ENCODE measurements at places on chromosomes 4 and X.

DNA sequence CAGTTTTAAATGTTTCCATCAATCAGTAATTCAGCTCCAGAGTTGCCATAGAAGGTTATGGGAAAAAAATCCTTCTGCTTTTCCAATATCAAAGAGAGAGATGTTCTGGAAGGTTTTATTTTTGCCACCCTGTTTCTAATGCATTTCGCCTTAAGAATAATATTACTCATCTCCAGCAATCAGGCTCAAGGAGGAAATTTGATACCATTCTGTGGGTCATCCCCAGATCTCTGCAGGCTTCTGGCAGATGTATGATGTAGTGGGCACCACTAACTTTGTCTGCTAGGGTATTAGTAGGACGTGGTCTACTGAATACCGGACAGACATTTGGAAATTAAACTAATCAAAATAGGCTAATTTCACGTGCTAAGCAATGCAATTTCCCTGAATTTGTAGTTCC lies 645.4 kb upstream of the TENM3 start:
- DNase-seq: no peak

- DNase-seq: no peak
These were observed 41.2 kb downstream of the ATP10D start for GRCh38 chr4:47526281-47526680.

DNA sequence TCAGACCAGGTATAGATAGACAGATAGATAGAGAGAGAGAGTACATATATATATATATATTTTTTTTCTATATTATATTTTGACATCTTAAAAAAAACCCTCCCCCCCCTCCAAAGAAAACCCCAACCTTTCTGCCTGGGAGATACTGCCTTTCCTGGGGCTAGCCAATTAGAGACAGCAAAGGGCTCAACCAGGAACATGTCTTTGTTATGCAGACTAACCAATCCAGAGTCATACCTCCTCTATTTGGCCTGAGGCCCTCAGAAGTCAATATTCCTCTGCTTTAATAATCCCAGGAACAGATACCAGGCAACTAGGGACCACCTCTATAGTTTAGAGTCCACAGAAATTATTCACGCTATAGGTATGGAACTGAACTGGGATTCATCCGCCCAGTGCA lies 135.6 kb upstream of the MAD2L1 start:
- no peak for DNase-seq

- DNase-seq: no peak
These were observed 53.3 kb upstream of the SLC10A4 start for GRCh38 chr4:48429709-48430474.

DNA sequence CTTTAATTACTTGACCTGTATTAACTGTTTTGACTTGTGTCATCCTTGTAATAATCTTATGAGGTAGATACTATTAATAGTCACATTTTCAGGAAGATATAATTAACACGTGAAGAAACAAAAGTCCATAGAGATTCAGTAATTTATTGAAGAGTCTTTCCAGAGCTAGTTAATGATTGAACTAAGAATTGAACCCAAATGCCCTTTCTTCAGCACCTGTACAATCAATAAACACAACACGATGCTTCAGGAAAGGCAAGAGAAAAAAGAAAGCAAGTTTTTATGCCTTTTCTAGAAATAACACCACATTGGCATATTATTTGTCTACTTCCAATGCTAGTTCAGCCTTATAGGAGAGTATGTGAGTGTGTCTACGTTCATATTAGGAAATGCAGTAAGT lies 399.6 kb downstream of the NAF1 start:
- DNase-seq: no peak

DNA sequence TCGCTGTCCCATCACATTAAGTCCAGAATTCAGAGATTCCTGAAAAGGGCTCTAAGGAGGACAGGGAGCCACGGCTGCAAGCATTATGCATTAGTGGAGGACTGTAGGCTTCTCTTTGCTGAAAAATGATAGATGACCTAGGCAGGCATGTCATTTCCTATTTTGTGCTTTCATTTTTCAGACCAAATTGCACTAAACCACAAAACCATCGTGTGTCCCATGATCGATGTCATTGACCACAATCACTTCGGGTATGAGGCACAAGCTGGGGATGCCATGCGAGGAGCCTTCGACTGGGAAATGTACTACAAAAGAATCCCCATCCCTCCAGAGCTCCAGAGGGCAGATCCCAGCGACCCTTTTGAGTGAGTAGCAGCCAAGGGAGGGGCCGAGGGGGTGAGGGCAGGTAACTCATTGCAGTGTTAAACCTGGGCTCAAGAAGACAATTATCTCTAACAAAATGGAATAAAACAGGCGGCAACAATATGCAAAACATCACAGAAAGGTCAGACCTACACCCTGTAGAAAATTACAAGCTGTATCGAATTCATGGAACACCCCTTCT lies 355.2 kb upstream of the GALNT7 start:
- DNase-seq: no peak

DNA sequence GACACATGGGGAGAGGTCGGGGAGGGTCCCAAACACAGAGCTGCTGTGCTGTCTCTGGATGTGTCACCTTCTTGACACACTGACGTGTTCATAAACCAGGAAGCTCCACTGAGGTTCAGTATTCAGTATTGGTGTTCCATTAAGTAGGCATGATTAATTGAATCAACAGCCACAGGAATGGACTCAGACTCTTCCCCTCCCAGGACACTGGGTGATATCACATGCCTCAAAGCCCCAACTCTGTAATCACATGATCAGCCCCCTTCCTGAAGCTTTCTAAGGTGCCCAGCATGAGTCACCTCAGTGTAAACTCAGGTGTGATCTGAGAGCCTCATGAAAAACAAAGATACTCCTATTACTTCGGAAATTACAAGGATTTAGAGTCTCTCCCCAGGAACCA lies 21.1 kb upstream of the HNRNPD start:
- peak; percentile 82 for DNase-seq

- no peak for DNase-seq
These were observed 39.3 kb downstream of the CYTL1 start for GRCh38 chr4:4979971-4980370.

GRCh38 chrX:11269006-11269405 lies 24.2 kb upstream of the AMELX start:
- DNase-seq: no peak

DNA sequence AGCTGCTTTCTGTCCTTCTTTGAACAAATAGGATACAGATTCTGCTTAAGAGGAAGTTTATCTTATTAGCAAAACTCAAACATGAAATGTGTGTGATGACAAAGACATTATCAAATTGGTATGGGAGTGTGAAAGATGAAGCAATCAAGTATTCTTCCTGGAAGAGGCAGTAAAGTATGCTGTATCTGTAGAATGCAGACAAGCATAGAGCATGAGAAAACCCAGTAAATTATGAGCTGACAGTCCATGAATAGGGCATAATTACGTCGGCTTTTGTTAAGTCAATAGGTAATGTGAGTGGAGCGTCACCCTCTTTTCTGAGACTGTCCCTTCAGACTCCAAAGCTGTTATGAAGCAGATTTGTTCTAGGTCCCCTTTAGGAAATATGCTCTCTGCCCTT lies 458.6 kb upstream of the NWD2 start:
- no peak for DNase-seq

- DNase-seq: no peak
These were observed 22.4 kb upstream of the UBA6 start for GRCh38 chr4:67723341-67723740.

- DNase-seq: no peak
These were observed 68.2 kb upstream of the GK2 start for GRCh38 chr4:79476196-79476595.

GRCh38 chr4:144955104-144955503 lies 142.9 kb downstream of the ANAPC10 start:
- no peak for DNase-seq

Data from kidney glomerular epithelial cell (primary cell).